ENCODE measurements at places on chromosomes 13 and 19. TPM values are rescaled to one million over a fixed set of nuclear protein-coding genes. Genes with fewer than 3 reads are reported as not detected.

The FXYD1 gene
- 2.4 TPM for total RNA-seq

The SMAD9 gene
- total RNA-seq, result 7.4 TPM

The COG6 gene
- total RNA-seq, result 43.2 TPM

The IGFL3 gene
- total RNA-seq, result not detected

The SYDE1 gene
- 12.2 TPM for total RNA-seq

The SERPINE3 gene
- total RNA-seq, result not detected

The ZNF667 gene
- total RNA-seq, result 3.6 TPM

The RUBCNL gene
- 0.55 TPM for total RNA-seq

Data from smooth muscle cell of bladder (primary cell).